IMR-90 (cell line): ENCODE measurements at places on chromosomes 4 and X. TPM values are rescaled to one million over a fixed set of nuclear protein-coding genes. Genes with fewer than 3 reads are reported as not detected.

- no peaks in the 10 kb centered on the region for H3K27me3 ChIP-seq
- H3K27ac ChIP-seq, result peak overlapping the region; percentile 66; the same call in 1 of the 2 replicates
- peak; percentile 47 for DNase-seq
- no peak overlapping the region for H3K4me3 ChIP-seq
- H3K4me1 ChIP-seq, result 0 out of 2 replicates have a peak, but pooled peaks cover 1% of the 10 kb centered on the region
Observed at GRCh38 chr4:142567620-142568451, 278.3 kb downstream of the INPP4B start.

- no peak overlapping the region for H3K4me3 ChIP-seq
- no peak for DNase-seq
- H3K4me1 ChIP-seq, result peaks cover 12% of the 10 kb centered on the region
- H3K27ac ChIP-seq, result peak overlapping the region; percentile 7; the same call in 1 of the 2 replicates
- no peaks in the 10 kb centered on the region for H3K36me3 ChIP-seq
Observed at GRCh38 chr4:142406499-142406835, 439.6 kb downstream of the INPP4B start.

DNA sequence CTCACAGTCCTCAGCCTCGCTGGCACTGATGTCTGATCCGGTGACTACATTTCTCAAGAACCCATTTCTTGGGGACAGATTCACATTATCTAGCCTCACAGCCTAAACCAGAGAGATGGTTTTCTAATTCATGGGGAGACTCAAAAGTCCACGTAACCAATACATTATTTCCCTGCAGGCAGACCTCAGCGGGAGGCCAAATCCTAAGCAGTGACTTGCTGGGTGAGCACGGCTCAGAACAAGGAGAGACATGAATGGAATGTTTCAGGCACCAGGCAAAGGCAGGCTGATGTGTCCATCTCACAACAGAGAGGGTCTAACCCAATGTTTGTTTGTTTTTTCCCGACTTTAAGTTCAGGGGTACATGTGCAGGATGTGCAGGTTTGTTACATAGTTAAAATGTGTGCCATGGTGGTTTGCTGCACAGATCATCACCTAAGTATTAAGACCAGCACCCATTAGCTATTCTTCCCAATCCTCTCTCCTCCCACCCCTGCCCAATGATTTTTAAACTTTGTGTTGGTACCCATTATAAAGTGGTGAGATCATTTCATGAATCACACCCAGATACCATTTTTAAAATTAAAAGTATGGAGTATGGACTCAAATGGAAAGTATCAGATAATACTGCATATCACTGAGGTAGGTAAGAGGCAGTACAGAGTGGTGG, 53.3 kb downstream of the SCD5 start:
- H3K27ac ChIP-seq, result no peak overlapping the region; the same call in 1 of the 2 replicates
- no peak overlapping the region for H3K4me3 ChIP-seq
- H3K36me3 ChIP-seq, result no peaks in the 10 kb centered on the region

DNA sequence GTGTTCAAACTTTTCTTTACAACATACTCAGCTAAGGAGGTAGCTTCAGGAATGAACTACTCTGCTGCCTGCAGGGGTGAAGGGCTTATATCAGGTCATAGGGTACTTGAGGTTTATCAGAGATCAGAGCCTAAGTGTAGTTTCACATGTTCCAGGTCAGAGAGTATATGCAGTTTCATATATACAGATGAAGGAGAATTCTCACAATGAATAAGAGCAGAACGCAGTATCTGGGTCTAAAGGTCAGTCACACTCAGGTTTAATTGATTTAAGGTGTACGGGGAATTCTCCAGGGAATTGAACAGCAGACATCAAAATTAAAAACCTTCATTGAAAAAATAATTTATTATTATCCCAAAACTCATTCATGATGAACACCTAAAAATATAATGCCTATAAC, 700.6 kb downstream of the TECRL start:
- H3K4me1 ChIP-seq, result no peaks in the 10 kb centered on the region
- H3K27ac ChIP-seq, result no peak overlapping the region
- H3K36me3 ChIP-seq, result no peaks in the 10 kb centered on the region
- H3K27me3 ChIP-seq, result no peaks in the 10 kb centered on the region
- no peak for DNase-seq
- no peak overlapping the region for H3K4me3 ChIP-seq

Gene KCTD8
- total RNA-seq, result not detected in 2 replicates

Gene RAB33A
- total RNA-seq, result 0.83 and 1.6 TPM in 2 replicates
